Stimulated activated CD8-positive, alpha-beta memory T cell treated with anti-CD3 and anti-CD28 coated beads, Interleukin-2, amount 100 ng/mL, for 1 hour (primary cell): ENCODE measurements at places on chromosomes 6 and 20.

- DNase-seq = no peak
These were observed 269.0 kb upstream of the ECI2 start for GRCh38 chr6:4404415-4404814.

- DNase-seq = no peak
These were observed 69.6 kb upstream of the THBS2 start for GRCh38 chr6:169323221-169323620.

- DNase-seq = no peak
These were observed 24.8 kb downstream of the TASP1 start for GRCh38 chr20:13613917-13614316.

GRCh38 chr6:33425668-33426577 is 6.1 kb downstream of the SYNGAP1 start:
- peak; percentile 73 for DNase-seq

- DNase-seq = no peak
These were observed 91.7 kb upstream of the EPB41L1 start for GRCh38 chr20:36062799-36063198.

DNA sequence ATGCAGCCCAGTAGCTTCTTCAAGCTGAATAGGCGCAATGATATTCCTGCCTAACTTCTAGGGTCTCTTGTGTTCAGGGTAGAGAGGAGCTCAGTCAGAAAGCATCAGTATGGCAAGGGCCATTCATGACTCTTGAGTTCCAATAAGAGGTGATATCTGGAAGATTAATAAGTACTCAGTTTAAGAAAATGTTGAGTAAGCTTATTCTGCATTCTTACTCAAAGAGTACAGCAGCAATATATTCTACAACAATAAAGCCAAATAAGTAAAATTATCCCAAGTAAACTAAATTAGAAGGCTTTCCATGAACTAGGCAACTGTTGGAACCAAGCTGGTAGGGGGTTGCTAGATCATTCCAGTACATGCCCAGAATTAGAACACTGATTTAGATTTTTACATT is 303.2 kb downstream of the PACRG start:
- DNase-seq = no peak

GRCh38 chr6:168698923-168699322 is 257.9 kb downstream of the SMOC2 start:
- DNase-seq = no peak

GRCh38 chr6:97316978-97317377 is 34.0 kb upstream of the MMS22L start:
- no peak for DNase-seq

DNA sequence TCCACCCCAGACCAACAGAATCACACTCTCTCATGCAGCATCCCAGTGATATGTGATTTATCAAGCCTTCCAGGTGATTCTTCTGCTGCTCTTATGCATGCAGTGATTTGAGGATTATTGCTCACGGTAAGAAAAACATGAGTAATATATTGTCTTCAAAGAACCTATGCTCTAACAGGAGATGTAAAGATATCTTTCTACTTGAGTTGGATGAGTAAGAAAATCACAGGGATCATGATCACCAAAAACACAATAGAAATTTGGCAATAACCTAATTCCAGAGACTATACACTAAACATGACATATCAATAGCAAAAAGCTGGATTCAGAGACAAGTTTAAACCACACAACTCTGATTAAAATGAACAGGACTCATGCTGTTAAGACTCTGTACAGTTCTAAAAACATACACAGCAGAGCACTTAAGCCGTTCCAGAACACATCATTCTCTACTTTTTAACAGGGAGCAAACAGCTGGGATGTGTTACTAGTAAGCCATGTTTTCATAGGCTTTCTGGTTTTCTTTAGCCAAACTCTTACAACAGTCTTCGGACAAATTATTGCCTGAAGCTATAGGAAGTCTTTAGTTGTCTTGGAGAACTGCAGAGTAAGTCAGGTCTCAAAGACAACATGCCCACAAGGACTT is 568.6 kb downstream of the HAO1 start:
- no peak for DNase-seq

DNA sequence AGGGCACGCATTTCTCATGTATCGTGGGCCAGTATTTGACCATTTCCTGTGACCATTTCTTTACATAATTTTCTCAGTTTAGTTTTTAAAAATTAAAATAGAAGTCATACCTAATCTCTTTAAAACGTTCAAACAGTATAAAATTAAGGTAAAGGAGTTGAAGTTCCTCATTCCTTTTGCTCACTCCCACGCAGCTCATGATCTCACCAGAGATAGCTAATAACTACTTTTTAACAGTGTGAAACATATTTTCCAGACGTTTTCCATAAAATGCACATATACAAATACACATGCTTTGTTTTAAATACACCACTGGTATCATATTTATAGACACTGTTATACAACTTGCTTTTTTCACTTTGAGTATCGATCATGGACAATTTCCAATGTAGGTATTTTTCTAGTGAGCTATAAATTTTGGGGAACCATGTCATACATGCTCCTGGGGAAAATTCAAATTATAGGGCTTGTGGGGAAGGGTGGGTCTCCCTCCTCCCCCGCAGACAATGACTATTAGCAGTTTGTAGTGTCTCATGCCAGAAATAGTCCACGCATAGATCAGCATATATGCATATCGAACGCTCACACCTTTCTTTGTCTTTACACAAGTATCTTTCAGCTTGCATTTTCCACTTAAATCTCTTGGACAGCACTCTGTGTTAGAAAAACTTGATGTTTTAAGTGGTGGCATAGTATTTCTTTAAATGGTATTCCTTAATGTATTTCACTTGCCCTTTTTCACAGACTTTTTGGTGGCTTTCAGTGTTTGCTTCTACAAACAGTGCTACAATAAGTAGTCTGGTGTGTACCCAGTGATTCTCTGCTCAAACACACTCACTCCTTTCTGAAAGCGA is 145.5 kb upstream of the ZNF217 start:
- no peak for DNase-seq

GRCh38 chr6:16671302-16672289 is 89.7 kb downstream of the ATXN1 start:
- DNase-seq = no peak

GRCh38 chr6:108798670-108799353 is 49.4 kb upstream of the ARMC2 start:
- peak; percentile 24 for DNase-seq

GRCh38 chr6:168037242-168037641 is 39.8 kb downstream of the KIF25 start:
- no peak for DNase-seq

- DNase-seq = no peak
These were observed 22.9 kb downstream of the SAYSD1 start for GRCh38 chr6:39092124-39092523.

GRCh38 chr6:163355426-163355991 is 59.0 kb upstream of the QKI start:
- no peak for DNase-seq

DNA sequence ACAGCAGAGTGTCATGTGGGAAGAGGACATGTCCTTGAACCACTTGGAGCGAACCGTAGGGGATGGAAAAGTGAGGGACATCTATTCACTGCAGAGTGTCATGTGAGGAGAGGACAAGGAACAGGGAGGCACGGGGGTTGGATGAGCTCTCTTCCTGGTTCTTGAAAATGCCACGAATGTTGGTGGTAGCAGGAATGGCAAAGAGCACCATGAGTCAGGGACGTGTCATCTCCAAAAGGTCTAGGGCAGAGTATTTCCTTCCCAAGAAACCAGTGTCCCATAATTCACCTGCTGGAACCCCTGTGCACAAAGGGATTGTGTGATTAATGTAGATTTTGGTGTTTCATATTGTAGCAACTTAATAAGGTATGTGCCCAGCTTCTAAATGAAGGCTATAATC is 136.8 kb downstream of the BFSP1 start:
- DNase-seq = no peak

DNA sequence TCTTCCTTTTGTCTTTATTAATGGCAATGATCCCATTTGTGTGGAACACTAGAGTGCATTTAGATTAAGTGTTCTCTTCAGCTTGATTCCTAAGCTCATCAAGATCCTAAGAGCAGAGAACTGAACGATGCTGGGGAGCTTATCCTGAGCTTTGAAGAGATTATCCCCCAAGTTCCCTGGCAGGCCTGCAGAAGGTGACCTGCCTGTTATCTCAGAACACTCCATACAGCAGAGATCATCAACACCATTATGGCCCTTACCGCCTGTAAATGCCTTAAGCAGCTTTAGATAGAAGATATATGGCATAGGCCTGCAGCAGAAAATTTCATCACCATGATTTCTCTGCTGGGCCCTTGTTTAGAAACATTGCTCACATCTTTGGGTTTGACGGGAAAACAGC is 779.9 kb upstream of the MAP3K7 start:
- no peak for DNase-seq

- no peak for DNase-seq
These were observed 81.0 kb downstream of the SMLR1 start for GRCh38 chr6:130908188-130908587.

DNA sequence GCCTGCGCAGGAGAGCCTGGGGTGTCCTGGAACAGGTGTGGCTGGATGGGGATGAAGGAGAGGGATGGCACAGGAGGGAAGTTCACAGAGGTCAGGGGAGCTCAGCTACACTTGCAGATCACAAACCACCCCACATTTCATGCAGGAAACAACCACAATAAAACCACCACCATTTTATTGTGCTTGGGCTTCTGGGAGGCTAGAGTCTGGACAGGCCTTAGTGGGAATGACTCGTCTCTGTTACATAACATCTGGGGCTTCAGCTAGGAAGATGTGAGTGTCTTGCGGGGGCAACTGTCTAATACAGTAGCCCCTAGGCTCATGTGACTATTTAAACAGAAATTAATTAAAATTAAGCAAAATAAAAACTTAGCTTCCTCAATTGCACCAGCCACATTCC is 33.4 kb downstream of the SNX5 start:
- DNase-seq = no peak

- DNase-seq = no peak
These were observed 67.0 kb upstream of the DST start for GRCh38 chr6:56709650-56710049.

- DNase-seq = no peak
These were observed 123.4 kb downstream of the MAP7 start for GRCh38 chr6:136426627-136427377.

DNA sequence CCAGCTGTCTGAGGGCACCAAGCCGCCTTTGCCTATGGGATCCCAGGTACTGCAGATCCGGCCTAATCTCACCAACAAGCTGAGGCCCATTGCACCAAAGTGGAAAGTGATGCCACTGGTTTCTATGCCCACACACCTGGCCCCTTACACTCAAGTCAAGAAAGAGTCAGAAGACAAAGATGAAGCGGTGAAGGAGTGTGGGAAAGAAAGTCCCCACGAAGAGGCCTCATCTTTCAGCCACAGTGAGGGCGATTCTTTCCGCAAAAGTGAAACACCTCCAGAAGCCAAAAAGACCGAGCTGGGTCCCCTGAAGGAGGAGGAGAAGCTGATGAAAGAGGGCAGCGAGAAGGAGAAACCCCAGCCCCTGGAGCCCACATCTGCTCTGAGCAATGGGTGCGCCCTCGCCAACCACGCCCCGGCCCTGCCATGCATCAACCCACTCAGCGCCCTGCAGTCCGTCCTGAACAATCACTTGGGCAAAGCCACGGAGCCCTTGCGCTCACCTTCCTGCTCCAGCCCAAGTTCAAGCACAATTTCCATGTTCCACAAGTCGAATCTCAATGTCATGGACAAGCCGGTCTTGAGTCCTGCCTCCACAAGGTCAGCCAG is 283.0 kb downstream of the TSHZ2 start:
- DNase-seq = no peak
